ENCODE measurements at places on chromosomes 2 and 18. TPM values are rescaled to one million over a fixed set of nuclear protein-coding genes. Genes with fewer than 3 reads are reported as not detected.

DNA sequence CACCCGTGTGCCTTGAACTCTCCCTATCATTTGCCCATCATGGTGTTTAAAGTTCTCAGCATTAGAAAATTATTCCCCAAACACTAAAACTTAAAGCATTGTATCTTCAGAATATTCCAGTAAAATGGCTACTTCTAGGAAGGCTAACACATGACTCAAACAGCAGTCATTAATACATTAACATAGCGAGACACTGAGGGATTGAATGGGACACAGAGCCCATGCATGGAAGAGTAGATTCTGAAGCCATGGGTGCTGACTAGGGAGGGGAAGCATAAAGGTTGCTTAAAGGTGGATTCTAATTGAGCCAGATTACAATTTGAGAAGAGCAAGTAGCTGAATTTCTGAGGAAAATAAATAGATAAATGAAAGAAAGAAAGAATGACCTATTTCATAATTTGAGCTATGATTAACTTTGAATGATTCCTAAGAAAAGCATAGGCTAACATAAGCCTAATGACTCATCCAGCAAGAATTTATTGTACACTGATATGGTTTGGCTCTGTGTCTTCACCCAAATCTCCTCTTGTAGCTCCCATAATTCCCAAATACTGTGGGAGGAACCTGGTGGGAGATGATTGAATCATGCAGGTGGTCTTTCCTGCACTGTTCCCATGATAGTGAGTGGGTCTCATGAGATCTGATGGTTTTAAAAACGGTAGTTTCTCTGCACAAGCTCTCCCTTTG, 79.8 kb upstream of the PIK3C3 start:
- DNase-seq = no peak
- no peaks in the 10 kb centered on the region for H3K27me3 ChIP-seq
- no peak overlapping the region for H3K27ac ChIP-seq
- H3K4me3 ChIP-seq = no peak overlapping the region

- H3K36me3 ChIP-seq = no peaks in the 10 kb centered on the region
- H3K27me3 ChIP-seq = no peaks in the 10 kb centered on the region
- no peak overlapping the region for H3K4me3 ChIP-seq
- no peak overlapping the region for H3K27ac ChIP-seq
Observed at GRCh38 chr2:14817848-14818247, 185.3 kb downstream of the LRATD1 start.

GRCh38 chr2:186947516-186947915, 98.5 kb upstream of the ZSWIM2 start:
- no peaks in the 10 kb centered on the region for H3K36me3 ChIP-seq
- no peak overlapping the region for H3K4me3 ChIP-seq
- H3K27ac ChIP-seq = no peak overlapping the region
- DNase-seq = no peak
- H3K4me1 ChIP-seq = no peaks in the 10 kb centered on the region
- H3K27me3 ChIP-seq = no peaks in the 10 kb centered on the region

Gene PPP1R1C
- 11.8 TPM for total RNA-seq

All from left lung (tissue), 14 donors.